ENCODE measurements at places on chromosomes 5 and 9.

DNA sequence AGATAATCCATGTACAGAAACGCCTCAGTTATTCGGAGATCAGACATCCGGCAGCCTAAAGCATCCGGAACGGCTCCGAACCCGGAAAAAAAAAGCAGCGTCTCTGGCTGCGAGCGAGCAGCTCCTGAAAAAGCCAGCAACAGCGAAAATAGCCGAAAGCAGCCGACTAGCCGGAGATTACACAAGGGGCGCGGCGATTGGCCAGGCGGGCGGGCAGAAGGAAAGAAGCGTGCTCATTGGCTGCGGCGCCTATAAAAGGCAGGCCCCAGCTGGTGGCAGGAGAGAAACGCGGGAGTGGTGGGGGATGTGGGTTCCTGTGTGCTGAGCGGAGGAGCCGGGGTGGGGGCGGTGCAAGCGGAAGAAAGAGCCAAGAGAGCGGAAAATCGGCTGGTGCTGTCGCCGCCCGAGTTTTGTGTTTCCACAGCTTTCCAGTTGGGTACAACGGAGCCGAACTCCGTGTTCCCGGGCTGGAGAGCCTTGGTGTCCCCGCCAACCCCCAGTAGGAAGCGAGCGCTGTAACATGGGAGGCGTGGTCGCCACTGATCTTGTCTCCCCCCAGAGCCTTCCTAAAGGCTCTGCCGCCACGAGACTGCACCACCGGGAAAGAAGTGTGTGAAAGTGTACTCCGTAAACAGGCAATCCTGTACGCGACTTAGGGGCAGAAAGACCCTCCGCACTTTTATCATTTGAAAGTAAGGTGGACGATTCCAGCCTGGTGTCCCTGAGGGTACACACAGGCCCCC lies at the start of gene ARL15:
Gene ARL15 (minus strand): TSS at position 141 of the 743 bp plus-strand sequence.
- DNase-seq, result peak; percentile 96

DNA sequence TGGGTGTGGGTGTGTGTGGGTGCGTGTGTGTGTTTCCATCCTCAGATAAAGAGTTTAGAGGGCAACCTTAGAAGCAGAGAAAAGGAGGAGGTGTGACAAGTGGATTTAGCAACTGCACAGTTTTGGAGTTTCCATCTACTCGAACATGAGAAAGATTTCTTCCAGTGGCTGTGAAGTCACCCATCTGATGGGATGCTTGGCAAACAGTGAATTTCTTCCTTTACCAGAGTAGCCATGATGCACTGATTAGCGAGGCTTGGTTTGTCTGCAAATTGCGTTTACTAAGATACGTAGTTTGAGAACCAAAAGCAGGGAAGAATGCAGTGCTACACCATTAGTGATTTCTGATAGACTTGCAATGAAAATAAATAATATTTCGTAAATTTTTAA lies 791 bp upstream of the STARD4 start:
- DNase-seq, result no peak

DNA sequence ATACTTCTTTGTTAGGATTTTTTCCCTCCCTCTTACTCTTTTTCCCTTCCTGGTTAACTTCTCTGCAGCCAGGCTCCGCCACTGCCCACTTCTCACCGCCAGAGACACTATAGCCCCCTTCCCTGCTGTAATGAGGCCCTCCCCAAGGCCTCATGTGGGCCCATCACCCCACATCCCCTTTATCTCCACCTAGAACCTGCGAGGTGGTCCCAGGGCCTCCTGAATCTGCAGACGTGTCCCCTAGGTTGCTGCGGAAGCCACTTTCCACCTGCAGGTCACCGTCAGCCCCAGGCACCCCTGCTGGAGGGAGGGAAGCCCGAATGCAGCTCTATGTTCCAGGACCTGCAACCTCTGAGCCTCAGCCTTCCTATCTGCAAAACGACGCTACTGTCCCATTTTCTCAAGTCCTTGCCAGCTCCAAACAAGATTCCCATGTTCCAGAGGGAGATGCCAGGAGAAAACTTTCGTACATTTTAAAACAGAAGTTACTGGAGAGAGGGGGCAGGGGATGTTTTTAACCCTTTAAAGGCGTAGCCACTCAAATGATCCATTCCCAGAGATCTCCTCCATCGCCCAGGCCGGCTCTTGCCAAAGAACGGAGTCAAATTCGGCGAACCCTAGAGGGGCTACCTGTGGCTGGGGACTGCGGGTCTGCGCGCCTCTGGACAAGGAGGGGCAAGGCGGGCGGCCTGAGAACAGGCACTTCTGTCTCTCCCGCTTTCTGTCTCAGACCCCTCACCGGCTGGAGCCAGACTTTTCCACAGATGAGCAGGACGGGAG lies 929 bp downstream of the SH3PXD2B start:
- DNase-seq, result no peak

DNA sequence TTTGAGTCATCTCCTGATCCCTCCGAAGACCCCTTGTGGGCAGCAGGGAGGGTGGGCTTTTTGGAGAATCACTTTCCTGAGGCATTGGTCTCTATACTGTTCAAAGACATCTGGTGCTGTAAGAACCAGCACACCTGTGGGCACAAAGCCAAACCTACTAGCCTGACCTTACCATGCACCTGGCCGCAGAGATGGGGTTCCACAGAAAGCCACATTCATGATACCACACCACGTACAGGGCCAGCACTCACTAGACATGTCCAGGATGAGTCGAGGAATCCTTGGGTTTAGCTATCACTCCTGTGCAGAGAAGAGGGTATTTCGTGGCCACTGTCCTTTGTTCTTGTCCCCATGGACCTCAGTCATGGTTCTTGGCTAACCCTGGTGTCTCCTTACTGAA lies 203.4 kb downstream of the CACNA1B start:
- no peak for DNase-seq

DNA sequence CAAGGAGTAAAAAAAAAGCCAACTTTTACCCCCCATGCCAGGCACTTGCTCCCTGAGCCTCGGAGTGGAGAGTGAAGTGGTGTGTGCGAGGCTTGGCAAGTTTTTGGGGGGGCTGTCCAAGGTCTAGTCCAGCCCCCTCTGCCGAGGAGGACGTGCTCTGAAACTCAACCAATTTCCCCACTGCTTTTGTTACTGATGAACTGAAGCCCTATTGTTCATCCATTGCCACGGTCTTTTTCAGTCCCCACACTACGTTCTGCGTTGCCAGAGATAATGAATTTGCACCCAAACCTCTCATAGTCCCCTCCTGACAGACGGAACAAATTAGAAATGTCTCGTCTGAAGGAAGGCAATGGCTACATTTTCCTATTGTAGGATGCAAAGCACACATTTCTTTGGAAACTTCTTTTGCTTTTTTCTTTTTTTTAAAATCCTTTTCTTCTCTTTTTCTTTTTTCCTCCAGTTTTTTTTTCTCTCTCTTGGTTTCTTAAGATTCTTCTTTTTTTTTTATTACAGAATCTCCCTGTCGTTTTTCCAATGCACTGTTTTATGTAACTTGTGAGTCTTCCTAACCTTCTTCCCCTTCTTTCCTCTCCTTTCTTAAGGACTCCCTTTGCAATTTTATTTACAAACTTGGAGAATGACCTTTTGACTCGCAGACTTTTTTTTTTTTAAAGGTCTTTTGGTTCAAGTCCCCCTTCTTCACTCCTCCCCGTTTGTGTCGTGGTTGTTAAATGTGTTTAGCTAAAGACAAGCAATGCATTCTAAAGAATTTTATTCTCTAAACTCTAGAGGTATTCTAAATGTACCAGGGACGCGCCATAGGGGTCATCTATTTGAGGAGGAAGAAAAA lies 209.5 kb downstream of the MEF2C start:
- no peak for DNase-seq

DNA sequence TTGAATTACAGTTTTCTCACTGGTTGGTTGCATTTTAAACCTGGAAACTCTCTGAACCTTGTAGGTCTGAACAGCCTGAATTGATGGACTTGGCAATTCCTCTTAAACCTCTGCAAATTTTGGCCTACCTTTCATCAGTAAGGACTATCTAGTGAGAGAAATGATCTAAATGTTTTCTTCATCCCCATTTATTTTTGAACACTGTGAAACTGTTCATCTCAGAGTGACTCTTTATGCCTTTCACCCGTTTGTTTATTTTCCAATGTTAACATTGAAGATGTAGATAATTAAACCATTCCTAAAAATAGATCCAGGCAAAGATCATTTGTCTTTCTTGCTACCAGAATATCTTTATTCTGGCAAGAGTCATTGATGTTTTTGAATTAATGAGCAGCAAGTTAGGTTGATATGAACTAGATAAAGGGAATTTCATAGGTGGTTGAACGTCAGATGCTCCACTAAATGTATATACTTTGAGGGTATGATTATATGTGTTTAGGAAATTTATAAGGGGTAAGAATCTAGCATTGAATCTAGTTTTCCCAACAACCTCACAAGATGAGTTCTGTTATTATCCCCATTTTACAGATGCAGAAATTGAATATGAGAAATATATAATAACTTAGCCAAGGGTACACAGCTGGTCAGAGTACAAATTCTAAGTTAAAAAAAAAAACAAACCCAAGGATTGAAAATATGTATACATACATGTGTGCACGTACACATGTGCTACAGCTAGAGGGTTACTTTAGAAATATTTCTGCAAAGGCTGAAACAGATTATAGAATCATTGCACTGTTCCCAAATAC lies 3.4 kb downstream of the CPEB4 start:
- no peak for DNase-seq

- DNase-seq, result no peak
Observed at GRCh38 chr9:91113016-91113415, 248.7 kb downstream of the AUH start.
